Calu3 (cell line): ENCODE measurements at places on chromosomes 16 and 17.

DNA sequence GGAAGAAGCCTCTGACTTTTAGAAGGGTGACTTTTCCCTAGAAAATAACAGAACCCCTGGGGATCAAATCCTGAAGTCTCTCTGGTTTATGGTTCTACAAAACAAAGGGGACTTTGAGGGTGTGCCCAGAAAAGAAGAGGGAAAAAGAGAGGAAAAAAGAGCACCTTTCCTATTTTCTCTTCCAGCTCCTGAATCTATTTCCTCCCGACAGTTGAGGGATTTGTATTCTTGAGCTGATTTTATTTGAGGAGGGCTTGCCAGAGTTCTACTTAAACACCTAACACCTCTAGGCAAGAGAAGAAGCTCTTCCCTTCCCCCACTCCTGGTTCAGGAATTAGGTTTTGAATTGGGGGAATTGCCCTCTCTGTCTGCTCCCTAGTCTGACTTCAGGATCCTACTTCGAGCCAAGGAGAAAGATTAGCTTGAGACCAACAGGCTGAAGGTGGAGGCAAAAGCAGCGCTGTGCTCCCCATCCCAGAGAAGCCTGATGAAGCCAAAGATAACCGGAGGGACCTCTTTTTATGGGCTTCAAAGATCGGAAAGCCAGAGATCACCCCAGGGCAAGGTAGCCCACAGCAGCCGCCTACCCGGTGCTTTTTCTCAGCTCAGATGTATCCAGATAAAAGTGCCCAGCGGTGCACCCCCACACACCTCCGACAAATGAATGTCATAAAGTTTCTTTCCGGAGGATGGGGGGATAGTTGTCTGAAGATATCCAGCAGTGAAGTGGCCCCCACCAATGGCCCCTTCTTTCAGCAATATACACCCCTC lies 796 bp downstream of the HOXB3 start:
- DNase-seq, result no peak

DNA sequence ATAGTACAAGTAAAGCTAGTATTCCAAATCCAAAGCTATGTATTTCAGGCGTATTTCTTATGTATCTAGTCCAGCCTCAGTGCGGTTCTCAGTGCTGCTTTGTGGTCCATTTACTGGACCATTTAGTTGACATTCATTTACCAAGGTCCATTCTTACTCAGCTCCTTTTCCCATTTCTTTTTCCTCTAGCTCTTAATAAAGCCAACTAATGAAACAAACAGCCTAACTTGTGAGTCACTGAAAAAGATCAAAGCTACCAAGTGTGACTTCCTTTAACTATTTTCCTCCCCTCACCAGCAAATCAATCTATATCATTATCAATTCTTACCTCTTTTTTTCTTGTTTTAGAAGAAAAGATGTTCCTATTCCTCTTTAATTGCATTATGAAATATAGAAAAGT lies 64.0 kb downstream of the CYB561 start:
- DNase-seq, result no peak

DNA sequence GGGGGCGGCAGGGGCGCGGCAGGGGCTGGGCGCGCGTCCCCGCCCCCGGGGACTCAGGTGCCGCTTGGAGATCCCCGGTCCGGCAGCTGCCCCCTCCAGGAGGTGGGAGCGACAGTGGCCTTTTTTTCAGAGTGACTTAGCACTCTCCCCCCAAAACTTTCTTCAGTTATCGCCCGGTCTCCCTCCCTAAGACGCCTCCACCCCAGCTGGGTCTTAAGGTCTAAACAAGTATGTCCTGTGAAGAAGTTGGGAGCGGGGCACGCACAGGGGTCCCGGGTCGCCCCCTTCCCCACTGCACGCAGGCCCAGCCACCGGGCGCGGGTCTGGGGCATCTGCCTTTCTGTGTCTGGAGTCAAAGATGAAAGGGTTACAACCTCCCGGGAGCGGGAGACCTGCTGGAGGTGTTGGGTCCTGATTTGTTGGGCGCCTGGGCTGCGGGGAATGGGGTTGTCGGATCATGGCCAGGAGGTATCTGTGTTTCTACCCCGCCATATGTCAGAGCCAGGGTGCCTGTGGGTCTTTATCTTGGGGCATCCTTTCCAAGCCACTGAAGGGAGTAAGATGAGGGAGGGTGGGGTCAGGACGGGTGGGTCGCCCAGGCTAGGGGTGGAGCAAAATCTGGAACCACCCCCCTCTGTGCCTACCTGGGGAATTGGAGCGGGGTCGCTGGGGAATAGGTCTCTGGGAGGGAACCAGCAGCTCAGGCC lies 757 bp downstream of the FMNL1 start:
- no peak for DNase-seq

- no peak for DNase-seq
Measured at GRCh38 chr17:77822302-77823030, 136.0 kb upstream of the TNRC6C start.

DNA sequence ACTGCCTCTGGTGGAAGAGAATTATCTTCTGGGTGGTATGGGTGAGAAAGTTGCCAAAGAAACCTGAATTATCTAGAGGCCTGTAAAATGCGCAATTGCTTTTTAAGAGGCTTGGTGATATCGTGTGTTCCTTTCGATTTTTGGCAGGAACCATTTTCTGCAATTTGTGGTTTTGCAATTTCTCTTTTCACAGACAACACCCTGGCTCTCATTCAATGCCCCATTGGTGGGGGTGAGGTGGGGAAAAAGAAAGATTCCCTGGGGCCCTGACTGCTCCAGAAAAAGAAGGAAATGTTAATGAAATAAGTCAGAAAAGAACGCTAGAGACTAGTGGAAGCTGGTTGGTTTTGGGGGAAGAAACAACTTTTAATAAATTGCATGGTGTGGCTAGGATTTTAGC lies 77.4 kb downstream of the ANKFN1 start:
- no peak for DNase-seq

DNA sequence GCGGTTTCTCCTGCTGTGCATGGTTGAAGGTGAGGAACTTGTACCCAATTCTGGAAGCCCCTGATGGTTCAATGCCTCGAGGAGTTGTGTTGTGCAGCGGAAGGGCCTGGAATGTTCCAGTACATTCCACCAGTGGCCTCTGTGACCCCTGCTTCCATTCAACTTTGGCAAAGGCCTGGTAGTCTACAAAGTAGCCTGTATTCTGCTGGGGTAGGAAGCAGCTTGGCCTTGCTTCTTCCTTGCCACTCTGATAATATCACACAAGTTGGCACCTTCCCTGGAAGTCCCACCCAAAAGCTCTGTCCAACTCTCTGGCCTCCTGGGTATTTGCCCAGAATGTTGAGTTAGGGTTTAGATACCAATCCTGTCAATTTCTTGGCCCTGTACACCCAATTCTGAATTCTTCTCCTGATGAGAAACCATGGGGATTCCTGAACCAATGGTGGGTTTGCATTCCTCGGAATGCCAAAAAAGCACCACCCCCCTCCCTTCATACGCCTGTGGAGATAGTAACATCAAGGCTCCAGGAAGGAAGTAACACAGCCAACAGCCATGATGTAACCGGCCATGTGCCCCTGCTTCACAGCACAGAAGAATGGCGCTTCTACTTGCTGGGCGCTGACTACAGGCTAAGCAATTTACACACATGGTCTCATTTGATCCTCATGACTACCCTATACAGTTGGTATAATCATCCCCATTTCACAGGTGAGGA lies 11.8 kb upstream of the FAM117A start:
- no peak for DNase-seq
